ENCODE measurements at places on chromosomes 2 and 18. TPM values are rescaled to one million over a fixed set of nuclear protein-coding genes. Genes with fewer than 3 reads are reported as not detected.

The POU3F3 gene
- not detected for total RNA-seq

The C2orf49 gene
- 27.5 TPM for total RNA-seq

The HMSD gene
- total RNA-seq: 0.25 TPM

The LOXHD1 gene
- total RNA-seq: not detected

The APLF gene
- 4.2 TPM for total RNA-seq

The TNS1 gene
- total RNA-seq: 64.6 TPM
